ENCODE measurements at places on chromosomes 4 and X.

DNA sequence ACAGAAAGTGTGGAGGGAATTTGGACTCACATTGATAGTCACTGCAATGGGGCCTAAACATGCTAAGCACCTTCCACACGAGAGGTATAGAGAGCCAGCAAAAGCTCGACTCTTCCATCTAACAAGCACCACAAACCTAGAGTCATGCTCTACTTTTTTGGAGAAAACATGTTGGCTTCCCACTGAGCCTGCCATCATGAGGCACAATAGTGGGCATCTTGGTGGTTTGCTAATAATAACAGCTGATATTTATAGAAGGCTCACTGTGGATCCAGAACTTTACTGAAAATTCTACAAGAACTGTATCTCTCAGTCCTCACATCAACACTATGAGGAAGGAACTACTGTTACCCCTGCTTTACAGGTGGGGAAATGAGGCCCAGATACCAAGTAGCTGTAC, 26.6 kb downstream of the MAML3 start:
- no peak for DNase-seq

- DNase-seq = no peak
Observed at GRCh38 chr4:185101354-185101890, 41.6 kb upstream of the SLC25A4 start.

GRCh38 chr4:74114234-74114633, 15.2 kb upstream of the CXCL2 start:
- peak; percentile 46 for DNase-seq

DNA sequence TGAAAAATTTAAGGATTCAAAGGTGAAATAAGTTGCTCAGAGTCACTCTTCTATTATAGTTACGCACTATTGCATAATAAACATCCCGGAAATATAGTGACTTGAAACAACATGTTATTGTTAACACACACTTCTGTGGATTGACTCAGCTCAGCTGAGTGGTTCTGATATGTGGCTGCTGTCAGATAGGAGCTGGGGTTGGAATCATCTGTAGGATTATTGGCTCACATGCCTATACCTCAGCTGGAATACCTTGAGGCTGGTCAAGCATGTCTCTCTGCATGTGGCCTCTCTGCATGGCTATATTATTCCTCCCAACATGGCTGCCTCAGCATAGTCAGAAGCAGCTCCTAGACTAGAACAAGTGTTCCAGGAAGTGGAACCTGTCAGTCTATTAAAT, 486.7 kb upstream of the MAGEB2 start:
- no peak for DNase-seq

GRCh38 chrX:118971552-118971951, 2.9 kb upstream of the LONRF3 start:
- no peak for DNase-seq

- DNase-seq = no peak
Observed at GRCh38 chr4:17535242-17535641, 20.3 kb downstream of the CLRN2 start.

GRCh38 chr4:15729910-15730533, 27.2 kb downstream of the BST1 start:
- peak; percentile 30 for DNase-seq

DNA sequence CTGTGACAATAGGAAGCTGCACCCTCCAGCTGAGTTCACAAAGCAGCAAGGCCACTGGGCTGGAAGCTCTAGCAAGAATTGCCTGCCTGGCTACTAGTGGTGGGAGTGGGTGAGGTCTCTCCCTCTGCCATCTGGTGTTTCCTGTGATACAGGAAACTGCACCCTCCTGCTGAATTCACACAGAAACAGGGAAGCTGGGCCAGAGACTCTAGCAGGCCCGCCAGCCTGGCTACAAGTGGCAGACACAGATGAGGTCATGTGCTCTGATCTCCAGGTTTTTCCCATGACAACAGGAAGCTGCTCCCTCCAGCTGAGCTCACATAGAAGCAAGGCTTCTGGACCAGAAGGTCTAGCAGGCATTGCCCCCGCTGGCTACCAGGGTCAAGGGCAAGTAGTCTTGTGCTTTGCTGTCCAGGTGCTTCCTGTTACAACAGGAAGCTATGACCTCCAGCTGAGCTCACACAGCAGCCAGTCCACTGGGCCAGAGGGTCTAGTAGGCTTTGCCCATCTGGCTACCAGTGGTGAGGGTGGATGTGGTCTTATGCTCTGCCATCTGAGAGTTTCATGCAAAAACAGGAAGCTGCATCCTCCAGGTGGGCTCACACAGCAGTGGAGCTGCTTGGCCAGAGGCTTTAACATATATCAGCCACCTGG, 41.5 kb upstream of the ZXDA start:
- DNase-seq = no peak
